ENCODE measurements at places on chromosomes 7 and 10.

DNA sequence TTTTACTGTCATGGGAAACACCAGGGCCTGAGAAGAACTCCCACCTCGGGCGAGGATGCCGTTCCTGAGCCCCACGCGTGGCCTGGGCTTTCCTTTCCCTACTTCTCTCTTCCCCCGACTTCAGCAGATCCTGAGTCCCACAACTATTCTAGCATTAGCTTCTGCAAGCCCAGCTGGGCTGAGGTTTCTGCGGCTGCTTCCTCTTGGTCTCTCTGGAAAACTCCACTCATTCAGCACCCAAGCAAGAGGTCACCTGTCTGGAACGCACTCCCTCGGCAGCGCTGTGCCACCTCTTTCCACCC, 761 bp upstream of the DOCK1 start:
- DNase-seq = no peak

DNA sequence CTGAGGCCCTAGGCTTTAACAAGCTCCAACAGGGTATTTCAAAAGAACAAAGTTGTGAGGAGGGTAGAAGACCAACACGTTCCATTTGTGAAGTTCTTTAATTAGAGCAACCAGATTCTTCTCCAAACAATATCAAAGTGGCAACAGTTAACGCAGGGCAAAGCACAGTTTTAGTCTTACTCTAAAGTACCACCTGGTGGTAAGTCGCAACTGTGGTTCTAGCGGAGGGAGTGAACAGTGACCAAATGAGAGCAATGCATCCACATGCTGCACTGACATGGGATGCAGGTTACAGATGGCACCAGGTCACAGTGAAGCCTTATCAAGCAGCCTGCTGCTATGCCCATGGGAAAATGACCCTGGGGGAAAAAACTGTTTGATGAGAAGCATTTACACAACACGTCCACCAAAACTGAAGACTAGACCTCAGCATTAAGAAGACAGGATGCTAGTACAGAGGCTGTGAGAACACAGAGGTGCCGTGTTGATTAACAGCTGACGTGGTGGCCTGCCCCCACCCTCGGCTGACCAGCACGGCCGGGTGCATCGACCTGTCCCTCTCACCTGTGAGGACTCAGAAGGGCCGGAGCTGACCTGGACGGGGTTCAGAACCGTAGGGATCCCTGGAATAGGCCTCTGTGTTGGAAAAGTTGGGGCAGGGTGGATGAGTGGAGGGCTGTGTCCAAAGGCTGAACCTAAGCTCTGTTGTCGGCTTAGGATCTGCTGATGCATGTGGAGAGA, 211.2 kb downstream of the GLI3 start:
- DNase-seq = no peak

GRCh38 chr7:91286432-91286831, 22.2 kb downstream of the FZD1 start:
- no peak for DNase-seq

GRCh38 chr10:8052341-8052955, 2.0 kb upstream of the GATA3 start:
- no peak for DNase-seq

- no peak for DNase-seq
Observed at GRCh38 chr7:88132725-88133124, 87.1 kb downstream of the SRI start.

DNA sequence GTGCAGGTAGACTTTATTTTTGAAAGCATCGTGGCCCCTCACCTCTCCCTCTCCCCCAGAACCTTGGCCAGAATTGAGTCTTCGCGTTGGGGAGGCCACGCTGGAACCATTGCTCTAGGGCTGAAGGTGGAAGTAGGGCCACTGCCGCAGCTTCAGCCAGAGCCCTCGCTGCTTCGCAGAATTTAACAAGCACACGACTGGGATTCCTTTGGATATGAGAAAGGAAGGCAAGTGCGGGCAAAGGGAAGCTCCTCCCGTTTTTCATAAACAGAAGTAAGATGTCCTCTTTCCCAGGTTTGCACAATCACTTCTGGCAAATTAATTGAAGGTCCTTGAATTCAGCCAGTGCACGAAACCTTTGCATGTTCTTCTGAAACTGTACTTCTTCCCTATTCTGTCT, 168.1 kb downstream of the CCDC3 start:
- DNase-seq = no peak

GRCh38 chr10:61140765-61141392, 196.9 kb upstream of the RHOBTB1 start:
- no peak for DNase-seq

GRCh38 chr10:130560116-130560515, 423.9 kb downstream of the GLRX3 start:
- no peak for DNase-seq

DNA sequence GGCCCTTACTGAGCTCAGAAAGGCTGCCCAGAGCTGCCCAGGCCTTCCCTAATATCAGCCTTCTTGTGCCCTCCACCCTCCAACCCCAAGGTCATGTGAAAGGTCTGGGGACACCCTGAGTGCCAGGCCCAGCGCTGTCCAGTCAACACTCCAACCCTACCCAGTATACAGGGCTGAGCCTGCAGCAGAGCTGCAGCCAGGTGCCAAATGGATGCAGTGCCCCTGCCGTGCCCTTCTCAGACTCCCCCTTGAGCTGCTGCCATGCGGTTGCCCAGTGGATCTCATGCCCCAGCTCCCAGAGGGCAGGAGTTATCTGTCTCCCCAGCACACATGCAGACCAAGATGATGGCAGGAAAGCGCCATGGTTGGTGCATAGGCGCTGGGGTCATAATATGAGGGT, 61.5 kb downstream of the ZMIZ1 start:
- DNase-seq = no peak

- no peak for DNase-seq
Observed at GRCh38 chr7:88429382-88429781, 122.7 kb upstream of the STEAP4 start.

- DNase-seq = no peak
Observed at GRCh38 chr10:87585565-87586514, 73.8 kb upstream of the PAPSS2 start.

DNA sequence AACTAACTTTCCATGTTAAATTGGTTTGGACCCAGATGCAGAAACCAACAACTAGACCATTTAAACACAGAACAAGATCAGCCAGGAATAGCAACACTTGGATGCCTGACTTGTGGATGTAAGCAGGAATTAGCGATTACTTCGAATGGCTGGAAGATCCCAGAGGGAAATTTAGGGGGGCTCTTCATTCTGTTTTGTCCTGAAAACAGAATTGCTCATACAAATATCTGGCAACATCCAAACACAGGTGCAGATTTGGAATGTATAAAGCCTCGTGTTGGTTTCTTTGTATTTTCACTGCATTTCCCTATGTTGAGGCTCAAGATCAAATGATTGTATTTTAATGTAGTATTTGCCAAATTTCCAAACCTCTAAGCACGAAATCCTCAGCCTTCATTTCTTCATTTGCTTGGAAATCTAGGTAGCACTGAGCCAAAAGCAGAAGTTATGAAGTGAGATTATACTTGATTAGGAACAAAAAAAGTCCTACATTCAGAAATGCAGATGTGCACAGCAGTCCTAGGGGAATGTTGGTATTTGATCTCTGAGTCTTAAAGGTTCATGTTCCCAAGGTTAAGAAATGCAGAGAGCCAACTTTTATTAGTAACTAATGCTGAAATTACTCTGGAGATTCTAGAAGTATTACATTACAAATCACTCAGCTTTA, 248.7 kb upstream of the TCF7L2 start:
- DNase-seq = no peak

DNA sequence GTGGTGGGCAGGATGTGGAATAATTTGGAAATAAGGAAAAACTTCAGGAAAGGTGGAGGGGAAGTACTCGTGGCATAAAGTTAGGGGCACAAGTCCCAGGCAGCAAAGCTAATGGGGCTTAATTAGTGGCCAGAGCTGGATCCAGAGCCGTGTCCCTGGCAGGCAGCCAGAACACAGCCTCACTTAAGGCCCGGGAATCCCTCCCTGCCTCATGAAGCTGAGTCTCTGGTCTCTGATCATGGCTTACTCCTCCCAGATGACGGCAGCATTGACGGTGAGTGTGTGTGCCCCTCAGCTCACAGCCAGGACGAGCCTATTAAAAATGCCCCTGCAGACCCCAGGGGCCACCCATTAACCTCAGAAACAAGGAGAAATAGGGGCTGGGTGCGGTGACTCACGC, 48.2 kb upstream of the NPTX2 start:
- DNase-seq = no peak

DNA sequence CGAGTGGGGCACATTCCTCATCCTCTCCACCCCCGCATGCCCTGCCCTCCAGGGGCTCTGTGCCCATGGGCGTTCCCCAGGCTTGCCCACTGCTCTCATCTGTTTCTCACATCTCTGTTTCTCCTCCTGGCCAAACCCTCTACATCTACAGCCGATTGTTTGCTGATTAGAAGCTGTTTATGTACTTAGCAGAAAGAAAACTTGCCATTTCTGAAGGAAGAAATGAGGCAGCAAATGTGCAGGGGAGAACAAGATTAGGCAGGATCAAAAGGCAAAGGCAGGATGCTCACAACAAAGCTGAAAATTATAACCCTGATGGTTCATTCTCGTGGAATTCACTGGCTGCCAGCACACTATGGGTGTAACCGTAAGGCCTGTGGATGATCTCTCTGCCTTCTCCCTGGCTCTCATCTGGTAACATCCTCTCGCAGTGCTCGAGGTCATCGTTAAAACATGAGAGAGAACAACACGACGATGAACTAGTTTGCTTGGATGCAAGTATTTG, 111.6 kb upstream of the KLF14 start:
- no peak for DNase-seq

DNA sequence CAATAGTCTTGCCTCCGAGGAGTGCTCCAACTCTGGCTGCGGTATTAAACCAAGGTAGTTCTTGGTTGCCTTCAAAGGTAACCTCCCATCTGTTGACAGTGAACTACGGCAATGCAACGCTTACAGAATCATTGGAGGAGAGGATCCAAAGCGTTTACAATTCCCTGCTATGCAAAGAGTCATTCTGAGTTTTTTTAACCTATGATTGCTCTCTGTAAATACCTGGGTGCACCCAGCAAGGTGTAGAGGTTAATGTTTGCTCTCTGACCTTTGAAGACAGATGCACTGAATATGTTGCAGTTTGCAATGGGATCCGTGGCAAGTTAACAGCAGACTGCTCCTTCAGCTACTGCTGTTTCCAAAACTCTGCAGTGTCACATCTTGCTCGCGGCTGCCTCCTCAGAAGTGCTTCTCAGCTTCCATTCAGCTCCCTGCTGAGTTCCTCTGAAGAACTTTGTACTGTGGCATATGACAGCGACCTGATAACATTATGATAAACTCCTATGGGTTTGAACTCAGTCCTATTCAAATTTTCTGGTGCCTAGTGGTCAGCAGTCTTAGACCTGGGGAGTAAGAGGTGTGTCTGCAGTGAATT, 29.0 kb downstream of the KIAA1217 start:
- DNase-seq = no peak

- peak; percentile 88 for DNase-seq
Observed at GRCh38 chr7:100563809-100564400, 9.8 kb downstream of the SAP25 start.

- no peak for DNase-seq
Observed at GRCh38 chr10:111203615-111204014, 126.8 kb downstream of the ADRA2A start.

DNA sequence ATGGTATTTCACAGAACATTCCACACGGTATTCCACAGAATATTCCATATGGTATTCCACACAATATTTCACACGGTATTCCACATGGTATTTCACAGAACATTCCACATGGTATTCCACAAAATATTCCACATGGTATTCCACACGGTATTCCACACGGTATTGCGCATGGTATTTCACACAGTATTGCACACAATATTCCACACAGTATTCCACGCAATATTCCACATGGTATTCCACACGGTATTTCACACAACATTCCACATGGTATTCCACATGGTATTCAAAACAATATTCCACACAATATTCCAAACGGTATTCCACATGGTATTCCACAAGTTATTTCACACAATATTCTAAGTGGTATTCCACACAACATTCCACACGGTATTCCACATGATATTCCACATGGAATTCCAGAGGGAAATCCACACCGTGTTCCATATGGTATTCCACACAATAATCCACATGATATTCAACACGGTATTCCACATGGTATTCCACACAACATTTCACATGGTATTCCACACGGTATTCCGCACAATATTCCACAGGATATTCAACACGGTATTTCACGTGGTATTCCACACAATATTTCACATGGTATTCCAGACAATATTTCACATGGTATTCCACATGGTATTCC, 136.7 kb upstream of the CHST15 start:
- DNase-seq = no peak

DNA sequence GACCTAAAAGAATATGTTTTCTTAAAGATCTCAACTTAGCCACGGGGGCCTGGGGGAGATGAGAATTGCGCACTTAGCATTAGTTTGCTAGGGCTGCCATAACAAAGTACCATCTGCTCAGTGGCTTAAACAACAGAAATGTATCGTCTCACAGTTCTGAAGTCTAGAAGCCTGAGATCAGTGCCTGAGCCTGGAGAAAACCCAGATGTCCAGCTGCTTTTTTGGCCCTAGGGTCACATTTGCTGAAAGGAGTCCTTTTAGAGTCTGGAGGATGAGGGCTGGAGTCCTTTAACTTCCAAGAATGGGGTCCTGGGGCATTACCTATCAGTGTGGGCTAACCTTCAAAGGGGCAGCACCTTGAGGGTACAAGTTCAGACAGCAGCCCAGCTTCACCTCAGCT, 48.2 kb downstream of the SMURF1 start:
- no peak for DNase-seq

DNA sequence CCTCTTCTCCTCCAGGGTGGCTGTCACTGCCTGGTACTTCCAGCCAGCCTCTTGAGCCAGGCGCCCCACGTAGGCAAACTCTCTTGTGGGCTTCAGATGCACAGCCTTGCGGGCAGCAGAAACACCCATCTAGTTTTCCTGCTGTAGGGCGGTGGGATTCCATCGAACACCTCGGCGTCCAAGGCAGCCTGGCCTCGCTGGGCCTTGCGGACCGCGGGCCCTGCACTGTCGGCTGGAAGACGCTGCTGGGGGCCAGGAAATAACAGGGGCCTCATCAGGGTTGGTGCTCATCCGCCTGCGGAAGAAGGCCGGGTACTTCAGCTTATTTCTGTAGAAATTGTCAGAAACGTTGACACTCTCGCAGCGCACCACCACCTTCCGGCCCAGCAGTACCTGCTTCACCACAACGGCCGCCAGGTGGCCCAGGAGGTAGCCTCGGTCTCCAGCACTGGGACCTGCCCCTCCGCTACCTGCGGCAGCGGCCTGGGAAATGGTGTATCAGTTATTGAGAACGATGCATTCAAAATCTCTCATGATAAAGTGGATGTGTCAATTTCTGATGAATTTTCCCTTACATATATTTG, 61.1 kb downstream of the WDFY4 start:
- no peak for DNase-seq

- no peak for DNase-seq
Observed at GRCh38 chr10:118950190-118950680, 79.3 kb upstream of the NANOS1 start.

DNA sequence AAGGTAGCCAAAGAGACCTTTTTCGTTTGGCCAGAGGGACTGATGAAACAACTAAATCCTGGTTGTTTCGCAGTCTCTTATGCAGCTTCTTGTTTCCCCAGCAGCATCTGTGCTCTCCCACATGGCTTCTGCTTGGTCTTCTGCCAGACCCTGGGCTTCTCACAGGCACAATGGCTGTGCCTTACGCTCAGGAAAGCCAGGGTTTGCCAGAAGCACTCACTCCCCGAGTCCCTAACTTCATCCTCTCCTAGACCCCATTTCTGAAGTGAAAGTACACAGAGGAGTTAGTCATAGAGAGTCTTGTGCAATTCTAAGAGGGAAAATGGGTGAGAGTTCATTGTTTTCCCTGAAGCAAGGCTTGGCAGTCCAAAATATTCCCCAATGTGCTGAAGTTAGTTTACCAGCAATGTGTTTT, 121.7 kb downstream of the EVX1 start:
- DNase-seq = no peak
